ENCODE measurements at places on chromosomes 4 and X.

GRCh38 chr4:183635321-183635720, 23.7 kb downstream of the RWDD4 start:
- DNase-seq: no peak

DNA sequence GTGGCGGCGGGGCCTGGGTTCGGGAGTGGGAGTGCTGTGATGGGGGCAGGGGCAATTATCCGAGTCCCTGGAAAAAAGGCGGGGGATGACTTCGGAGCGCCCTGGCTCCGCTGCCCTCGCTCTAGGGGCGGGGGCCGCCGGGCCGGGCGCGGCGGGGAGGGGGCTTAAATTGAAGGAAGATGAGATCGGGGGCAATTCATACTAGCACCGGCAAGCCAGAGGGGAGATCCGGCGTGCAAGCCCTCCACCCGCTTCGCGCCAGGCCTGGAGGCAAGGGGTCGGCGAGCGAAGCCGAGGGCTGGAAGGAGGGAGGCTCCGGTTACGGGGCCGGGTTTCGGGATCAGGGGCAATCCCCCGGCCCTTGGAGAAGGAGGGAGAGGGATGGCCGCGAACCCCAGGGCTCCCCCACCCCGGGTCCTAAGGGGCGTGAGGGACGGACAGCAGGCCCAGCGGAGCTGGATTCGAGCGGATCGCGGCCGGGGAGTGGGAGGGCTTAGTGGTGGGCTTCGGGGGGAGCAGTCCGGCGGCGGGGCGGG, 1.2 kb downstream of the BCORL1 start:
- DNase-seq: no peak

DNA sequence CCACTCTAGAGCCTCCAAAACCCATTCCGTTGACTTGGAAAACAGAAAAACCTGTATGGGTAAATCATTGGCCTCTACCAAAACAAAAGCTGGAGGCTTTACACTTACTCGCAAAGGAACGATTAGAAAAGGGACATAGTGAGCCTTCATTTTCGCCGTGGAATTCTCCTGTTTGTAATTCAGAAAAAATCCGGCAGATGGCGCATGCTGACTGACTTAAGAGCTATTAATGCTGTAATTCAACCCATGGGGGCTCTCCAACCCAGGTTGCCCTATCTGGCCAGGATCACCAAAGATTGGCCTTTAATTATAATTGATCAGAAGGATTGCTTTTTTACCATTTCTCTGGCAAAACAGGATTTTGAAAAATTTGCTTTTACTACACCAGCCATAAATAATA, 60.8 kb downstream of the ZNF732 start:
- DNase-seq: peak; percentile 24

DNA sequence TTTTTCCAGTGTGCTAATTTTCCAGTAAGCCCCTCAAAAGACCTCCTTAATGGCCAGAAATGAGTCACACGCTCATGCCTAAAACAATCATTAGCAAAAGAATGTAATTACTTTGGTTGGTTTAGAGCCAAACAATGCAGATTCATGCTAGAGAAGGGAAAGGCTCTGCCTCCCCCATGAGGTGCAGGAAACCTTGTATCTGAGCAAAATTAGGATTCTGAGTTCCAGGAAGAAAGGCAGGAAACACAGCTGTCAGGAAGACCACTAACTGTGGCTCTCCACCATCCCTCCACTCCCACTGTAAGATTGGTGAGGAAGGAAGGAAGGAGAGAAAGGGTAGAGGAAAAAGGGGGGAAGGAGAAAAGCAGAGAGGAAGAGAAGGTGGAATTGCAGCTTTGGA, 104.9 kb upstream of the DHX15 start:
- DNase-seq: no peak

- no peak for DNase-seq
Observed at GRCh38 chr4:22683726-22684125, 9.0 kb upstream of the GBA3 start.

GRCh38 chrX:129637217-129638109, 17.3 kb downstream of the APLN start:
- peak; percentile 12 for DNase-seq

GRCh38 chrX:22357621-22358020, 84.9 kb downstream of the CBLL2 start:
- DNase-seq: no peak

GRCh38 chrX:44054863-44055601, 81.8 kb upstream of the NDP start:
- DNase-seq: no peak

DNA sequence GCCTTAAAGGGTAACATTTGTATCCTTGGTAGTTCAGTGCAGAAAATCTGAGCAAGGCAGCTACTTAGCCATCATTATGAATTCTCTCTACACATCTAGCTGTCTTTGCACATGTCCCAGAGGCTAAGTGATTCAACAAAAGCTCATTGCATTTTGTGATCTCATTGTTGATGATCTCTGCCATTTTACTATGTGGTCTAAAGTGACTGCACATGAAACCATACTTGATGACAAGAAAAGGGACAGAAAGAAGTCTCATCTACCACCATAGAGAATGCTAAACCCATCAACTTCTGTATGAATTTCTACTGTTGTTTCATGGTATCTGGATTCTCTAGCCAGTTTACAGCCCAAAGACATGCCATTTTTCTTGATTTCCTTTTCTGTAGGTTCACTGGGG, 5.9 kb upstream of the PGK1 start:
- DNase-seq: no peak

- DNase-seq: peak; percentile 0
Observed at GRCh38 chr4:77734928-77735327, 84.2 kb downstream of the CNOT6L start.

- no peak for DNase-seq
Observed at GRCh38 chr4:62434921-62435320, 1234.8 kb downstream of the ADGRL3 start.

DNA sequence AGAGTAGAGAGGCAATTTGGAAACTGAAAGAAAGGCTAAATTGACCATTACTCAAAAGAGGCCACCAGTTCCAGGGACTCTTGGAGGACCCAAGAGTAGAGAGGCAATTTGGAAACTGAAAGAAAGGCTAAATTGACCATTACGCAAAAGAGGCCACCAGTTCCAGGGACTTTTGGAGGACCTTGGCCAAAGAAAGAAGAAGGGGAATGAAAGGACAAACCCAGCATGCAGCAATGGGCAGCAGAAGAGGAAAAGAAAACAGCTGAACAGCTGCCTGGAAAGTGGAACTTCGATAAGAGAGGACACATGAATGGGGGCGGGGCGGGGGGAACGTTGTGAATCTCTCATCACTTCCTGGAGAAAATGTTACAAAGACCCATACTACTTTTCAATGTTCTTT, 80.8 kb downstream of the PALLD start:
- no peak for DNase-seq

- DNase-seq: no peak
Observed at GRCh38 chr4:140757232-140757630, 1.0 kb upstream of the TBC1D9 start.

- no peak for DNase-seq
Observed at GRCh38 chrX:40467454-40467853, 113.3 kb upstream of the ATP6AP2 start.

- DNase-seq: no peak
Observed at GRCh38 chr4:122121593-122121992, 30.5 kb upstream of the BLTP1 start.

DNA sequence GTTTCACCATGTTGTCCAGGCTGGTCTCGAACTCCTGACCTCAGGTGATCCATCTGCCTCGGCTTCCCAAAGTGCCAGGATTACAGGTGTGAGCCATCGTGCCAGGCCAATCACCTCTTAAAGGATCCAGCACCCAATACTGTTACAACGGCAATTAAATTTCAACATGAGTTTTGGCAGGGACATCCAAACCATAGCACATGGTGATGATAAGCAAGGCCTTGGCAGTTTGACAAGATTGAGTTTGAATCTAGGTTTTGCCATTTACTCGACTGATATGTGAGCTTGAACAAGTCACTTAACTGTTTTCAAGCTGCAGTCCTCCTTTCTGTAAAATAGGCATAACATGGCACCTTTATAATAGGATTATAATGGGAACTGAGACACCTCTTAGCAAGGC, 84.1 kb downstream of the GPR82 start:
- no peak for DNase-seq

GRCh38 chr4:139738846-139739613, 73.4 kb downstream of the MGST2 start:
- DNase-seq: no peak

- DNase-seq: no peak
Observed at GRCh38 chrX:31092476-31092875, 20.6 kb upstream of the FTHL17 start.

DNA sequence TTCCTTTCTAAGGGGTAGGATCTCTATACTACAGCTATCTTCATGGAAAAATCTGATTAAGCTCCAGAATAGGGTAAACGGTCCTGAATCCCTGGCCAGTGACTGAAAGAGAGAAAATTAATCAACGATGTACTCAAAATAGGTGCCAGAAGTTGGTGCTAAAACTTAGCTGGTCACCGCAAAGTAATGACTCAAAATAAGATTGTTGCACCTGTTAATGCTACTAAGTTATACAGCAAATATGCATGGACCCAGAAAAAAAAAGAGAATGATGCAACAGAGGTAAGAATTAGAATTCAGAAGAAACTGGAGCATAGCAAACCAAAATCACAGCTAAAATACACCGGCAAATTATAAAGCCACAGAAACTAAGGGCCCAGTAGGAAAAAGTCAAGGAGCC, 239.7 kb upstream of the FAM241A start:
- no peak for DNase-seq

DNA sequence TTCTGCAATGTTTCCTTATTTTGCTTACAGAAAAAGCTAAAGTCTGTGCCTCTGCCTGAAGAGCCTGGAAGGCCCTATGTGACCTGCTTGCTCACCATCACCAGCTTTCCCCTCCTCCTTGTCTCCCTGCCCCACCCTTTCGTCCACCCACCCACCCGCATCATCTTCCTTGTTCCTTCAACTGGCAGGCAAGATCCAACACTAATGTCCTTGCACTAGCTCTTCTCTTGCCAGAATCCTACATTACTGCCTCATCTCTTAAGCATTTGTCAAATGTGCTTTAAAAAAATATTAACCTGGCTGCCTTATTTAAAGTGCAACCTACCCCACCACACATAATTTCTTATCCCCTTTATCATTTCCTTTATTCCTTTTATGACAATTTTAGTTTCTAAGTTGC, 165.1 kb upstream of the PPP3CA start:
- no peak for DNase-seq

DNA sequence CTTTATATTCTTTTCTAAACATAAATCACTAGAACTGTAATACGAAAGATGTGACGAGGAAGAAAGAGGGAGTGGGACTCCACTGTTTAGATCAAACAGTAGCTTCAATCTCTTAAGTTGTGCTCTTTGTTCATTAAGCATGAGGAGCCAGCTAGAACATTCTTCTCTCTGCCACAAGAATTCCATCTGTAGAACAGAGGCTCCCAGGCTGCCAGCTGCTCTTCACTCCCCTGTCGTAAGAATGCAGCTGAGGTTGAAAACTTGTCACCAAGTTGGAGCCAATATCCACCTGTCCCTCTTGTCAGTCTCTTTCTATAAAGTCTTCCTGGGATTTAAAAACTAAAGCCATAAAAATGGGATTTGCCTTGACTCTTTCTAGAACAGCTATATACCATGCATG, 65.0 kb upstream of the SEC24B start:
- no peak for DNase-seq

GRCh38 chr4:158667651-158668198, 4.0 kb downstream of the C4orf46 start:
- no peak for DNase-seq

- no peak for DNase-seq
Observed at GRCh38 chr4:76211769-76212708, 1.6 kb downstream of the SCARB2 start.

DNA sequence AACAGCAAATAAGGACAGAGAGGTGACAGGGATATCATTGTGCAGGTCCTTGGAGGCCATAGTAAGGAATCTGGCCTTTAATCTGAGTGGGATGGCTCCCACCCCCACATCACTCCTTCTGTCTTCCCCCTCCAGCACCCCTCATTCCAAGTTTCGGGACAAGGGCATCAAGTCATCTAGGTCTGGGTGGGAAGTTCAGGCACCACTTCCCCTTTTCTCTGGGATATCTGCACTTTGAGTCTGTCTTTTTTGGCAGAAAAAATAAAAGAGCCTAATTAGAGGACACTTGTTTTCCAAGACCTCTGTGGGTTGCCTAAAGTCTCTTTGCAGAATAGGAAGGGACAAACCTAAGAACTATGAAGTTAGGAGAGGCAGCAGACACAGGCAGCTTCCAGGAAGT, 60.1 kb downstream of the FUNDC1 start:
- DNase-seq: no peak

GRCh38 chr4:154313004-154313585, 178.5 kb downstream of the DCHS2 start:
- no peak for DNase-seq

- no peak for DNase-seq
Observed at GRCh38 chr4:143357161-143357845, 20.6 kb downstream of the GAB1 start.

DNA sequence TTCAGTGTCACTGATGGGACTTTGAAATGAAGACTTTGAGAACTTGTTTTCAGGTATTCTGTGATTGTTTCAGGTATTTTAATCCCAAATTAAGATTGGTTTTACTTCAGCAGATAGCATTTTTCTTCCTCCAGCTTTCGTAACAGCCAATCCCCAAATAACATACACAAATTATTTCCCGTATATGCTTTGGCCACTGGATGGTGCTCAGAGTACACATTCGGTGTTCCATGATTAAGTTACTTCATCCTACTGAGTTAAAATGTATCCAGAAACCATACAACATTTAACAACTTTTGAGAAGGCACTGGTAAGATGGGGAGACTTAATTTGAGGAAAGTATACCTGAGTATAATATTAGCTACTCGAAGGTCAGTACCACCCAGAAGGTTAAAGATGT, 233.4 kb upstream of the FAM47A start:
- DNase-seq: no peak

- no peak for DNase-seq
Observed at GRCh38 chr4:16070203-16070602, 13.6 kb downstream of the PROM1 start.

DNA sequence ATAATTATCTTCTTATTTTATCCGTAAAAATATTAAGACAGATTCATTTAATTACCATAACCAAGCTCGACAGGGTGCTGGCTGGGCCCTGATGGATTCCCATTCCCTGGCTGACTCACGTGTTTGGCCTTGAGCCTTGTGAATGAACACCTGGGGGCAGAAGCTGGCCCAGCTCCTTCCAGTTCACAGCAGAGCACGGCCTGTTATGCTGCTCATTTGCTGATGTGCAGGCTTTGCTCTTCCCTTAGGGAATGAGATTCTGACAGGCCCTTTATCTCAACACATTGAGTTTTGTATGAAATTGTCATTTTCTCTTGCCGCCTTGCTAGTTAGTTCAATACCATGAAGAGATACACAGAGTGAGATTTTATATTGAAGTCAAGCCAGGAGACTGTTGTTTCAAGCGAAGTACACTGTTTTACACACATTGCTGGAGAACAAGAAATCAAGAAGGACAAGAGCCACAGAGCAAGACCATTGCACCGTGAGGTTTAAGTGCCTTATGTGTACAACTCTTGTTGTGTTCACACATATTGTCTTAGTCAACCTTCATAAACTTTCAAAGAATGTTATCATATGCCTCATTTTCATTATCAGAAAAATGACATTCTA, 1583.3 kb downstream of the STIM2 start:
- DNase-seq: no peak
